Neural crest cell (in vitro differentiated cells): ENCODE measurements at places on chromosomes 12 and 14. TPM values are rescaled to one million over a fixed set of nuclear protein-coding genes. Genes with fewer than 3 reads are reported as not detected.

Gene COX8C
- total RNA-seq = not detected in 2 replicates

Gene CFAP251
- 1.6 and 2.0 TPM in 2 replicates for total RNA-seq

DNA sequence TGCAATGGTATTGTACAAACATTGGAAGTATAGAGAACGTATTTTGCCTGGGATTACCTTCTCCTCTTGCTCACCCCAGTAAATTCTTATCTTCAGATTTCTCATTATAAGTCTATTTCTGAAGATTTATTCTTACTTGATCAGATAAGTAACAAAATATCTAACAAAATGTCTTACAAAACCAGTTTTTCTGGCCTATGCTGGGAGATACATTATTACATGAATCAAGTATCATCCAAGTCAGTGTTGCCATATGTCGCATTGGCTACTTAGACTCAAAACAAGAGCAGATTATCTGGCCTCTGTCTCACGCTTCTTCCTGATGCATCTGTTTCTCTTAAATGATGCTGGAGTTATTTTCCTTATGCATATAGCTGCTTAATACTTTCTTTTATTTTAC, 408.5 kb downstream of the CCER1 start:
- H3K27me3 ChIP-seq = no peaks in the 10 kb centered on the region
- no peak for DNase-seq
- H3K36me3 ChIP-seq = no peaks in the 10 kb centered on the region
- peaks cover 5% of the 10 kb centered on the region for H3K4me1 ChIP-seq
- H3K4me3 ChIP-seq = no peak overlapping the region
- no peak overlapping the region for H3K27ac ChIP-seq

Gene FZD10
- total RNA-seq = 14.2 and 15.5 TPM in 2 replicates

Gene TOMM20L
- 0.42 and 0.52 TPM in 2 replicates for total RNA-seq

DNA sequence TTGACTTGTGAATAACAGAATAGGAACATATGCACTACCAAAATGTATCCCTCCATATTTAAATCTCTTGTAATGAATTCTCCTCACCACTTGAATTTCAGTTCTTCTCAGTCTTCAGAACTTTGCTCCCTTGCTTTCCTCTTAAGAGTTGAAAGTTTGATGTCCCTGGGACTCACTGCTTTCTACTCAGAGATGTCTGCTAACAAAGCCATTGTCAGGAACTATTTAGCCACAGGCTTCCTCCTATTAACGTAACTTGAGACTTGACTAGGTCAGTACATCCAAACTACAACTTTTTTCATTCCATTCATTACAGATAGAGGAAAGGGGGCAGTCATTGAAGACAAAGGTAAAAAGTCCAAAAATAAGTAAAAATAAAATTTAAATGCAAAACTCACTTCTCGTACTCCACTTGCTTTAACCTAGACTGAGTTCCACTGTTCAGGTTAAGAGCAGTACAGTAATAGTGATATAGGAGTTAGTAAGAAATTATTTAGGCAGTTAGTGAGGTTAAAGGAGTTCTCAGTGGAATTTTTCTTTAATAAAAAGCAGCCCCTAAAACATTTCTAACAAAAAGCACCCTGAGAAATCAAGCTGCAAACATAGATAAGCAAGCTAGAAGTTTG, 364.2 kb downstream of the SOX5 start:
- DNase-seq = no peak

Gene LRRIQ1
- 3.8 and 4.3 TPM in 2 replicates for total RNA-seq

- peaks cover 13% of the 10 kb centered on the region for H3K4me1 ChIP-seq
- no peak for DNase-seq
- H3K4me3 ChIP-seq = no peak overlapping the region
- no peaks in the 10 kb centered on the region for H3K36me3 ChIP-seq
- no peak overlapping the region for H3K27ac ChIP-seq
- H3K27me3 ChIP-seq = peaks cover 2% of the 10 kb centered on the region
Observed at GRCh38 chr14:22464422-22465142, 124.4 kb downstream of the DAD1 start.

- H3K27me3 ChIP-seq = no peaks in the 10 kb centered on the region
- H3K27ac ChIP-seq = no peak overlapping the region
- peaks cover 11% of the 10 kb centered on the region for H3K4me1 ChIP-seq
- H3K4me3 ChIP-seq = no peak overlapping the region
Observed at GRCh38 chr12:94079566-94080340, 68.6 kb upstream of the PLXNC1 start.

Gene HCAR2
- total RNA-seq = not detected in 2 replicates

Gene CIDEB
- total RNA-seq = not detected in 2 replicates

GRCh38 chr12:6363330-6364043, 11.9 kb downstream of the SCNN1A start:
- H3K4me3 ChIP-seq = no peak overlapping the region
- H3K36me3 ChIP-seq = no peaks in the 10 kb centered on the region
- no peaks in the 10 kb centered on the region for H3K4me1 ChIP-seq

- peaks cover 4% of the 10 kb centered on the region for H3K4me1 ChIP-seq
- H3K27me3 ChIP-seq = no peaks in the 10 kb centered on the region
- H3K4me3 ChIP-seq = no peak overlapping the region
- DNase-seq = no peak
Observed at GRCh38 chr12:120962532-120963020, 15.8 kb upstream of the HNF1A start.

DNA sequence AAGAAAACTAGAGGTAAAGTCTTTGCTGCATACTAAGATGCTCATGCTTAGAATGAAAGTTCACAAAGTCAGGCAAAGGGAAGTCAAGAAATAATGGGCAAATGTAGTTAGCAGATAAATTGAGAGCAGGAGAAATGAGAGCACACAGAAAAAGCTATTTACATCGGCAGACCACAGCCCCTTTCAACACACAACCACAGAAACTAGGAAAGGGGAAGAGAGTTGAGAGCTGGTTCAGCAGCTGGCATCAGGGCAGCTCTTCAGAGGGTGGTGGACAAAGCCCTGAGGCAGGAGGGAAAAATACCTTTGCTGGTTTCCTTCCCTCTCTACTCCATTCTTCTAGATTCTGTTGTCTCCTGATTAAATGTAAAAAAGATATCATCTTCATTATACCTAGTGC, 95.4 kb upstream of the ANO4 start:
- H3K27me3 ChIP-seq = peaks cover 8% of the 10 kb centered on the region
- H3K27ac ChIP-seq = no peak overlapping the region
- no peaks in the 10 kb centered on the region for H3K36me3 ChIP-seq
- peaks cover 4% of the 10 kb centered on the region for H3K4me1 ChIP-seq

Gene RNU4-1
- total RNA-seq = 4,497 and 4,941 TPM in 2 replicates

DNA sequence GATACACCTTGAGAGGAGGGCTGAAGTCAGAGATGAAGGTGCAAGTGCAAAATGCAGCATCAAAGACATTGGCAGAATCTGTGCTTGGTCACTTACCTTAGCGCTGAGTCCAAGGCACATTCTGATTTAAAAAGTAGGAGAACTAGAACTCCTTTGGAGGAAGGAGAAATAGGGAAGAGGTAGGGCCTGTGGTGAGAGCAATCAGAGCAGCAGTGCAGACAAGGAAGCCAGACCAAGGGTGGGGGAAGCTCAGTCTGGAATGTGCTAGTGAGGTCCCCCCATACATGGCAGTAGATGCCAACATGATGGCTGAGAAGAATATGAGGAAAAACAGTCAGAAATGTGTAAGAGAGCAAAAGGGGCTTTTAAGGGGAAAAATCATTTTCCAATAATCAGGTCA, 206.5 kb downstream of the SSPN start:
- no peaks in the 10 kb centered on the region for H3K4me1 ChIP-seq
- no peak overlapping the region for H3K4me3 ChIP-seq
- H3K36me3 ChIP-seq = no peaks in the 10 kb centered on the region
- H3K27me3 ChIP-seq = no peaks in the 10 kb centered on the region

GRCh38 chr12:5051334-5051733, 7.7 kb downstream of the KCNA5 start:
- DNase-seq = no peak
- no peaks in the 10 kb centered on the region for H3K36me3 ChIP-seq
- peaks cover 37% of the 10 kb centered on the region for H3K27me3 ChIP-seq
- H3K27ac ChIP-seq = no peak overlapping the region
- H3K4me3 ChIP-seq = no peak overlapping the region

- no peak overlapping the region for H3K27ac ChIP-seq
- H3K4me1 ChIP-seq = peaks cover 5% of the 10 kb centered on the region
- no peak for DNase-seq
- H3K36me3 ChIP-seq = peaks cover 3% of the 10 kb centered on the region
Observed at GRCh38 chr12:91138337-91138920, 27.1 kb upstream of the LUM start.
